ENCODE measurements at places on chromosomes 2 and 18.

DNA sequence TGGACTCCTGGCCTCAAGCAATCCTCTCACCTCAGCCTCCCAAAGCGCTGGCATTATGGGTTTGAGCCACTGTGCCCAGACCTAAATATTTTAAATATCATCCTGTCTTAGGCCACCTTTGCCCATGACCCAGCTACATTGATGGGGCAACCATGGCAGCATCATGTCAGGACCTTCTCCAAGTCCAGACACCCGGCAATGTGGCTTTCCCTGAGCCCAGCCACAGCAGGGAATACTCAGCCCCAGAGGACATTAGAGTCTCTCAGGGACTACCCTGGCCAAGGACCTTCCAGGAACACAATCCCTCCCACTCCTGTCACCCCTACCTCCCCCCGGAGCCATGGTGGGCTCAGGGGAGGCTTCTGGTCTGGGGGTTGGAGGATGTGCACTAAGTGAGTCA is 72.8 kb downstream of the SMAD7 start:
- no peak for DNase-seq

GRCh38 chr2:14565666-14566065 is 66.9 kb upstream of the LRATD1 start:
- DNase-seq: no peak

GRCh38 chr18:50310080-50310479 is 22.6 kb upstream of the CXXC1 start:
- no peak for DNase-seq

GRCh38 chr2:174614261-174614660 is 16.7 kb upstream of the WIPF1 start:
- DNase-seq: no peak

GRCh38 chr2:9370746-9371145 is 52.6 kb downstream of the ITGB1BP1 start:
- no peak for DNase-seq
